ENCODE measurements at places on chromosomes 2 and 18. TPM values are rescaled to one million over a fixed set of nuclear protein-coding genes. Genes with fewer than 3 reads are reported as not detected.

DNA sequence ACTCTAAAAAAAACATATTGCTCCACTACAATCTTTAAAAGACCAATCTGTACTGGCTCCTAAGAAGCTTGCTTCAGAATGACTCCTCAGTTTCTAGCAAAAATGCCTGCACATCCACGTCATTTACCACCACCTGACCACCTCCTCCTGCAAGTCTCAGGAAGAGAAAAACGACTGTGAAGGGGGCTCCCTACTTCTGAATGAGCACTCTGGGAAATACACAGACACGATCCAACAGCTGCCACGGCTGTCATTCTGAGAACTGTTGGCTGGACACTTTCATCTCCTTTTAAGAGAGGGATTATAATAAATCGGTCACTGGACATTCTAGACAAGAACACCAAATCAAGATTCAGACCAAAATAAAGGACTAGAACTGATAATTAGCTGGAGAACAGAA is 21.5 kb downstream of the EPG5 start:
- no peak for DNase-seq

GRCh38 chr2:7844414-7844965 is 837.4 kb upstream of the ID2 start:
- no peak for DNase-seq

DNA sequence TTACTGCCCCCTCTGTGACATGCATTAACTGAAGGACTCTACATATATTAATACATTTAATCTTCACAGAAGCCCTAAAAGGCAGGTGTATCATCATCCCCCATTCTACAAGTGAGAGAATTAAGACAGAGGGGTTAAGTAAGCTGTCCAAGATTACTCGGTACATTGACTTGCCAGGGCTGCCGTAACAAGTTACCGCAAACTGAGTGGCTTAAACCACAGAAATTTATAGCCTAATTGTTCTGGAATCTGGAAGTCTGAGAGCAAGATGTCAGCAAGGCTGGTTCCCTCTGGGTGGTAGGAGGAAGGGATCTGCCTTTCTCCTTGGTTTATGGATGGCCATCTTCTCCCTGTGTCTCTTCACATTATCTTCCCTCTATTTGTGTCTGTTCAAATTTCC is 605.5 kb downstream of the EPHA4 start:
- DNase-seq = no peak

- no peak for DNase-seq
These were observed 1397.6 kb upstream of the DDX18 start for GRCh38 chr2:116416731-116417377.

DNA sequence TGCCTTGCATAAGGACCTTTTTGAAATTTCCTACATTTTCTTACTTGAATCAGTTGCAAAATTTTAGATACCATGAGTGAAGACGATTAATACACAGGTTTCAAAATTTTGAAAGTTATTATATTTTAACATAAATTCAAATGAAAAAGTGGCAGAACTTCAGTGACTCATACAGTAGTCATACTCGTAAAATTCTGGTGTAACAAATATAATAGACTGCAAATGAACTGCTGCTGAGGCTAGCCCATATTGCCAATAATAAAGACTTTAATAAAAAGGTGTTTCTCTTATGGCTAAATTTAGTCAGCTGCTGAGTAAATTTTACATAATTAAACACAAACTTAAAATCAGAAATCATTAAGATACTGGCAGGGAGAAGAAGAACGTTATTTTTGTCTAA is 36.9 kb downstream of the MSH6 start:
- no peak for DNase-seq

DNA sequence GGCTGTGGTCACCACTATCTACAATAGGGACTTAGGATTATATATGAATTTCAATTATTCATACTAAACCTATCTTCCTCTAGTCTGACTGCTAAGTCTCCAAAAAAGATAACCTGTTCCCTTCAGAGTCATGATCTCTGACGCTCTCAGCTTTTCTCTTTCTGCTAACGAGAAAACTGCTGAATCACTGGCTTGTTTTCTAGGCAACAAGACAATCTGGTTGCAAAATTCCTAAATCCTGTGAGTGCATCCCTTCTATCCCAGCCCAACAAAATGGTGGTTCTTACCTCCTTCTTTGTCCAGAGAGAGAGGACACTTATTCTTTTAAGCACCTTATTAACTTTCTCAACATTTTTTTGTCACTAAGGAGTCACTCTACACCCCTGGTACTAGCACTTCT is 312.3 kb upstream of the PKDCC start:
- DNase-seq = no peak

GRCh38 chr2:52474091-52474490 is 1293.5 kb upstream of the CHAC2 start:
- DNase-seq = no peak

DNA sequence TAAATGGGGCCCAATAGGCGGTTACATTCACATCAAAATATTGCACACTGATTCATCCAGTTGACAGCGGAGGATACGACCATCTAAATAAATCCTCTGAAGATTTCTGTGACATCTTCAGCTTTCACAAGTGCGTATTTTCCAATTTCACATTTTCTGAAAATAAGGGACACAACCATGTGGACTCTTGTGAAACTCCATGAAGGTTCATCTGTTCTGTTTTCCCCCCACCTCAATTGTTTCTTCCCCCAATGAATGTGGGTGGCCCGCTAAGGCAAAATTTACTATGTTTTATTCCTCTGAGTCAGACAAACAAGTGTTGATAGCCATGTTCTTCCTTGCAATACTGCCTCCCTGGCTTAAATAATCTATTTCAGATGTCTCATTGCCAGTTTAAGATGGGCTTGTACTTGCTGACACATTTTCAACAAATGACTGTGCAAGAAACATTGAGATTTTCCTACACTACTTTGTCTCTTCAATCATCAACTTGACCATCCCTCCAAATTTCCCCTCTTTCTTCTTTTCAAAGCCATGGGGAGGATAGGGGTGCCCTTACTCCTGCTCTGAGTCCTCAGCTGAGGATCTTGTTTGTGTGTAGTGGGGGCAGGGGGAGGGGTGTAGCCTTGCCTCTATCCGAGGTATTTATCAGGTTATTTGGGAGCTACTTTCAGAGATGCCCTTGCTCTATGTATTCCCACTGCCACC is 78.2 kb downstream of the BCL11A start:
- no peak for DNase-seq

DNA sequence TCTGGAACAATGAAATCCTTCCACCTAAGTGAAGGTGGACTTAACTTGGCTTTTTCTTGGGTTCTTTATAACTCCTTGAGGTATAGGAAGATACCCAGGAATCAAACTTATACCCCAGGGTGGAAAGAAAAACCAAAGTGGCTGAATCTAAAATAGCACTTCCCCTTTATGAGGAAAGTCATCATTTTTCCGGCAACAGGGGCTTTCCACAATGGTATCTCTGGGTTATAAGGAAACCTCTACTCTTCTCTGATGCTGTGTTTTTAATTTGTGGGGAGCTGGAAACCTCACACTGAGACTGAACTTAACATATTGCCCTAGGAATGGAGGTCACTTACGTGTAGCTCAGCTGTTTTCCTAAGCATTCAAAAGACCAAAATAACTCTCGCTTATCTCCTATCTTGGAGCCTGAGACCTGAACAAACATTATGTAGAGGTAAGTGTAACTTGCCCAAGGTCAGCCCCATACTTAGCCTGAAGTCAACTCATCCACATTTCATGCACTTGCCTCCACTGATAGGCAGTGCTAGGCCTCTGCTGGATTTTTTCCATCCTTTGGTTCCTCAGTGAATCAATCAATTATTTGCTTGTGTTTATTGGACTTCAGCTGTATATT is 117.9 kb downstream of the SETBP1 start:
- no peak for DNase-seq

- no peak for DNase-seq
These were observed 31.8 kb downstream of the ARHGAP15 start for GRCh38 chr2:143160732-143161707.

- no peak for DNase-seq
These were observed 86.7 kb downstream of the LDLRAD4 start for GRCh38 chr18:13305301-13305700.

DNA sequence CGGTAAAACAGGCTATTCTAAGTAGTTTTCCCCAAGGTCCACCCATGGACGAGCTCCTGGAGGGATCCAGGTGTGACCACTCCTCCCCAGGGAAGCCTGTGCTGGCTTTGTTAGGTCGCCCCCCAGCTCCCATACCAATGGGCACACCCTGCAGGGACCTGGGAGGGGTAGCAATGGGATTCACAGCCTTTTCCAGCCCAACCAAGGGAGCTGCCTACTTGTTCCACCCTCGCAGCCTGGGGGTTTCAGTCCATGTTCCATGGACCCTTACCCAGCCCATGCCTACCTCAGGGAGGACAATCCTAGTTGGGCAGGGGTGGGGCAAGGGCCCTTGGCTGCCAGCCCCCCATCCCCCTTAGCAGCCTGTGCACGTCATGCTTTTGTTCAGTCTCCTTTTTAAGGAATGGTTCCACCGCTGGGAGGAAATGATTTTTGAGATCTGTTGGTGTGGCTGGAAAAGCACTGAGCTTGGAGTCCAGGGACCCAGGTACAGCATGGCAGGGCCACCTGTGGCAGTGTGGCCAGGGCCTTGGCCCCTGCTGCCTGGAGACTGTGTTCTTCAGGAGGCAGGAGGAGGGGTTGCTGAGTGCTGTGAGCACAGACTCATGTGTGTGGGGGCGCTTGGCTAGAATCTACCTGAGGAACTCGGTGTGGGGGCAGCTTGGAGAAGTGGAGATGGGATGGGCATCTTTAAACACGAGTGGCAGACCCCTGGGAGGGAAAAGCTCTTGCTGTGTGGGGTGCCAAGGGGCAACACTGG is 166.8 kb downstream of the TWIST2 start:
- no peak for DNase-seq

- no peak for DNase-seq
These were observed 509 bp downstream of the PIEZO2 start for GRCh38 chr18:11148680-11149440.

GRCh38 chr2:239832490-239833268 is 192.5 kb downstream of the NDUFA10 start:
- DNase-seq = no peak

Gene KCNK3
- not detected for total RNA-seq

Gene AGXT
- not detected for total RNA-seq

Gene ST8SIA3
- total RNA-seq = not detected

Gene NEB
- total RNA-seq = 50.0 TPM

Gene CXCR1
- not detected for total RNA-seq

Gene ANKRD62
- not detected for total RNA-seq

Gene LCT
- 1.4 TPM for total RNA-seq

Gene PLCD4
- total RNA-seq = 0.95 TPM

Gene RNMT
- total RNA-seq = 42.9 TPM

Gene CYP27A1
- total RNA-seq = 12.2 TPM

Gene IL1F10
- total RNA-seq = not detected

Gene ZBTB7C
- not detected for total RNA-seq

Measured in Calu3 (cell line).